Epithelial cell of esophagus (primary cell): ENCODE measurements at places on chromosomes 13 and 19.
A peak's percentile ranks its signal among the peaks of the same experiment; 100 is the strongest.

DNA sequence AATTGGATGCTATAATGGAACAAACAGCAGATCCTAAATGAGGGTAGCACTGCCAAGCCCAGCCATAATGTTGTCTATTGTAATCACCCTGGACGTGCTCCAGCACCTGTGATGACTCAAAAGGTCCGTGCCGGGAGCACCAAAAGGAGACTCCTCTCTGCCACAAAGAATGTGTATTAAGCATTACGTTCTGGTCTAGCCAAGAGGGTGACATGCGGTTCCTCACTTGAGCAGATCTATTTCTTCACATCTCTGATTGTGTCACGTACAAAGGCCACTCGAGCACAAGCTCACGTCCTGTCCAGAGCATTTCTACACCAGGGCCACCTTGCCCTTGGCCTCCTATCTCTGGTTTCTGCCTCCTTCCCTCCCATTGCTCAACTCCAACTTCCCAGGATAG lies 219.9 kb upstream of the IRS2 start:
- DNase-seq: peak; percentile 88

DNA sequence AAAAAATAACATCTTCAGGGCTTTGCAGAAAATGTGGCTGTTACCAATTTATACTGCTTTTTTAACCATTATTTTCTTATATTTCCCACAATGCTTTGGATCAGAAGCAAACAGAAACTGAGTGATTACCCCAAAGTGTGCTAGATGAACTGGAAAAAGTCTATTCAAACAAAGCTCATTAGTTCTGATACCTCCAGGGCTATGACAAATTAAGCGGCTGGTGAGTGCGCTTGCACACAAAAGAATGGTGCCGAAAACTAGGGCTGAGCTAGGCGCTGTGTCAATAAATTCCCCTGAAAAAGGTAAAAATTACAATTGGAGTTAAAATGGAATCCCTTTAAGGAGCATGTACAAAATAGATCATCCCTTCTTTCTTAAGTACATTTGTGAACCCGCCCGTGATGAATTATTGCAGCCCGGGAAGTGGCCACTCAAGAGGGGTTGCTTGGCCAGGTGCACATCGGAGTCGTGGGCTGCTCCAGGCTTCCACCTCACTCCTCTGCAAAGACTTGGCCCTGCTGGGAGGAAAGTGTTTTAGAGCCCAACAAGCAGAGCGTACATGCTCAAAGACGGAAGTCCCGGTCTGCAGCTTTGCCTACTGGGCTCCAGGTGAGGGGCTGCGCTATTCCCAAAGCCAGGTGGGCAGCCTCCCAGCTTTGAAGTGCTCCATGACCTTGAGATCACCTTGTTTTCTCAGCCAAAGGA lies 164.0 kb upstream of the ZNF507 start:
- DNase-seq: no peak

- DNase-seq: no peak
Observed at GRCh38 chr19:4597278-4597974, 37.9 kb upstream of the SEMA6B start.

- no peak for DNase-seq
Observed at GRCh38 chr13:64397701-64398100, 2832.4 kb downstream of the PCDH9 start.

DNA sequence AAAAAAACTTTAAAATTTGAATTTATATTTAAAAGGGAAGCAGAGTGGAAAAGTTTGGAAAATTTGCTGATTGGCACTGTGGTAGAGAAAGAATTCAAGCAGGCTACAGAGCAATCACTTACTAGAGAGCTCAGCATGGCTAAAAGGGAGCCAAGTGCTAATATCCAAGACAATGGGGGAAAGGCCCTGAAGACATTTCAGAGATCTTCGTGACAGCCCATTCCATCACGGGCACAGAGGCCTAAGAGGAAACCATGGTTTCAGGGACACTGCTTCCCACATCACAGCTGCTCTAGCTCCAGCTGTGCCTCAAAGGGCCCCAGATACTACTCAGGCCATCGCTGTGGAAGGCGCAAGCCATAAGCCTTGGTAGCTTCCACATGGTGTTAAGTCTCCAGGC lies 73.7 kb downstream of the SGCG start:
- no peak for DNase-seq

DNA sequence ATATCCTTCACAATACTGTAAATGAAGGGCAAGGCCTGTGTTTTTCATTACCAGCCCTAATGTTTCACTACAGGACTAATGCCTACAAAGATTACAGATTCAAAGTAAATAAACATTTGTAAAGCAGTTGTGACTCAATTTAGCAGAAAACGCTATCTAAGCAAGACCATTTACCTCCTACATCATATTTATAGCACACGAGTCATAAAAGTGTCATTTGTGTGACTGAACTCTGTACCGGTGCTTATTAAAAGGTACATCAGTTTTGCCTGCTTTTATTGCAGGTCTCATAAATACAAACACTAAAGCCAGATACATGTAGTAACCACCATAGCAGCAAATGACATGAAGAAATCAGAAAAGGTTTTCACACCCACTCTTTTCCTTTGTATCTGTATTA lies 61.5 kb upstream of the SLC15A1 start:
- DNase-seq: peak; percentile 28

DNA sequence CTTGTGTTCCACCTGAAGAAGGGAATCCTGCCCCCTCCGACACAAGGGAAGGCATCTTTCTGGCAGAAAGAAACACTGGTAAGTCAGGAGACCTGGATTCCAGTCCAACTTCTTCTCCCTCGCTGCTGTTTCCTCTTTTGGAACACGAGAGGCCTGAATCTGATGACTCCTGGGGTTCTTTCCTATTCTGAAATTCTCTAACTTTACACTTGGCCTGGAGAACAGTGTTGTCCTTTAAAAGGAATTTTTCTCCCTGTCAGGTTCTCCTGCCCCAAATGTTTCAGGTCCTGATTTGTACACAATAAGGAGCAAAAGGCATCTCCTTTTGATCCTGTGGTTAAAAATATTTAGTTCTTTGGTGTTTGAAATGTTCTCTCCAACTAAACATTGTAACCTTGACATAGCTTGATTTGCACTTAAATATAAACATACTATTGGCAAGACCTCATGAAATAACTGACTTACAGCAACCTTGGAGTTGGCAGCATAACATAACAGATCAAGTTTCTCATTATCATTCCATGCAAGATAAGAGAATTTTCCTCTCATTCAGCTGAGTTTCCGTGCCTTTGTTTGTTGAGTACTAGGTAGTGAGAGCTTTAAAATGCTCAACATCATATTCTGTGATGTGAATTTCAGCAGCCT lies 244.8 kb downstream of the COG6 start:
- no peak for DNase-seq

DNA sequence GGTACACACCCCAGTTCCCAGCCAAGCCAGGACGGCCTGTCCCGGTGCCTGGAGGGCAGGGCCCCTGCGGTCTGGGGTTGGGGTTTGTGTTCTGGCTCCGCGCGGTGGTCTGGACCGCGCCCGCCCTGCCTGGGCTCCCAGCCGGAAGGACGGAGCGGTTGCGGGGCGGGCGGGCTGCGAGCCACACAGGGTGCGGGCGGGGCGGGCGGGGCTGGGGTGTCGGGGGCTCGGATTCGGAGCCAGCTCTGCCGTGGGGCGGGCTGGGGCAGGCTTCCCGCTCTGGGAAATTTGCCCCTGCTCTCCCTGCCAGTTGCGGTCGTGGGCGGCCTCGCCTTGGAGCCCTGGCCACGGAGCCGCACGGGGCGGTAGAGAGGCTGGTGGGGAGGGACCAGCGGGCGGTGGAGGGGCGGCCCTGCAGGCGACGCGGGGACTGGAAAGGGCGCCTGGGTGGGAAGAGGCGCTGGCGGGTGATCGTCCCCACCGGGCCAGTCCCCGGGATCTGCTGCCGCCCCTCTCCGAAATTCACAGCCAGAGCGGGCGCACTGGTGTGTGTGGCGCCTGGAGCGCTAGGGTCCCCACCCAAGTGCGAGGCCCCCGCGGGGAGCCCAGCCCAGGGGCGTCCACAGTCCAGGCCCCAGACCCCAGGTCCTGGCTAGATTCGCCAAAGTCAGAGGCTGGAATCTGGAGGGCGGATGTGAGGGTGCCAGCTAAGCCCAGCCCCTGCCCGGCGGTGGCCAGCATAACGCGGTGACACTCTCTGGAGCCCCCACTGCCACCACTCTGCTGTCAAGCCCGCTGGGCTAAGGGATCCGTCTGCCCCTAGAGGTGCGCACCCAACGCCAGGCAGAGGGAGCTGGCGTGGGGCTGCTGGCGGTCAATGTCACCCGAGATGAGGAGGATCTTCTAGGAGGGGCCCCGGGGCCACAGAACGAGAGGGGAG lies 11.0 kb upstream of the ZNF492 start:
- no peak for DNase-seq

DNA sequence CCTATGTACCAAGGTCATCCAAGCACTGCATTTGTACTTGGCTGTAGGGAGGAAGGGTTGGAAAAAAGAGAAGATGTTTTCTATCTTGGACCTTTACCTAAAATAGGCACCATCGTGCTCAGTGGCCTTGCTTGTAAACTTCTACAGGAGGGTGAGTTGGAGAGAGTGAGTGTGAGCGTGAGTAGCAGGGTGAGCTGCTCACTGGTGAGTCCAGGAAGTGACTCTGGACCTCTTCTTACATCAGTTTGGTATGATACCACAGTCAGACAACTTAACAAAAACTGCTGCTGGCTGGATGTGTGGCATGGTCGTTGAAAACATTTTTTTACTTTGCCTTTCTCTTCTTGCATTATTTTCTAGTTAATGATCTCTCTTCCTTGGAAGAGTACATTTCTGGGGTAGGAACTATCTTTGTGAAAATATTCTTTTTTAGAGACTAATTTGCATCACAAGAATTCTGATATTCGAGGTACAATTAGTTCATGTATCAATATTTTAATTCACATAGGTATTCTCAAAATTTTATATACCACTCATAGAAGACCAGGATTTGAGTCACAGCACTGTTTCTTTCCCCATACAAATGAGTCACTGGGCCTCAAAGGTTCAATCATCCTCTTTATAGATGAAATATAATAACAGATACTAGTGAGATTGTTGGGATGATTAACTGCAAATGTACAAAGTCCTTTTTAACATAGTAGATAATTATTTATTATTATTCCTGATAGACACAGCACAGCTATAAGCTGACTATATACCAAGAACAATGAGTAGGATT lies 651 bp downstream of the SERPINE3 start:
- peak; percentile 51 for DNase-seq

GRCh38 chr19:10692673-10693264 lies 8.5 kb upstream of the QTRT1 start:
- no peak for DNase-seq

GRCh38 chr13:36131222-36131930 lies at the start of gene DCLK1:
Gene DCLK1, minus strand, starts transcription at chr13:36131382.
- DNase-seq: peak; percentile 38

DNA sequence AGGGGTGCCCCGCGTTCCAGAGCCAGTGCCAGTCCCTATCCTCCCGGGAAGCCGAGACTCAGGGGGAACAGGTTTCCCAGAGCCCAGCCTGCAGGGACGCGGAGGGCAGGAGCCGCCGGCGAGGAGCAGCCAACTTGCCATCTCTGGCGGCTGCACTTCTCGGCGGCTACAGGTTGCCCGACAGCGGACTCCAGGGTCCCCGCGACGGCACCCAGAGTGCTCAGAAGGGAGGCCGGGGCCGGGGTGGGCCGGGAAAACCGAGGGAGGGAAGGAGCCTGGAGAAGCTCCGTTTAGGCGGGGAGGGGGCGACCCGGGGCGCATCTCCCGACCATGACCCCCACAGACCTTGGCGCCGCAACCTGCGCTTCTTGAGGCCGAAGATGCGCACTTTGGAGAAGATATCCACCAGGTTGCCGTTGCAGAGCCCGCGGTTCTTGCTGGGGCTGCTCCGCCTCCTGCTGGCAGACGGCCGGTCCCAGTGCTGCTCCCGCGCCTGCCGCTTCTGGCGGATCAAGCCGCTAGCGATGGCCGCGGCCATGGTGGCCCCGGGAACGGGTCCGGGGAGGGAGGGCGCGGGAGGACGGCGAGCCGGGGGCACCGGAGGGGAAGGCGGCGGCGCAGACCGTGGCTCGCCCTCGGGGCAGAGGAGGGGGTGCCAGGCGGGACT lies 463.8 kb downstream of the ITGBL1 start:
- peak; percentile 26 for DNase-seq

- DNase-seq: no peak
Observed at GRCh38 chr13:83884141-83884540, 1.9 kb upstream of the SLITRK1 start.

DNA sequence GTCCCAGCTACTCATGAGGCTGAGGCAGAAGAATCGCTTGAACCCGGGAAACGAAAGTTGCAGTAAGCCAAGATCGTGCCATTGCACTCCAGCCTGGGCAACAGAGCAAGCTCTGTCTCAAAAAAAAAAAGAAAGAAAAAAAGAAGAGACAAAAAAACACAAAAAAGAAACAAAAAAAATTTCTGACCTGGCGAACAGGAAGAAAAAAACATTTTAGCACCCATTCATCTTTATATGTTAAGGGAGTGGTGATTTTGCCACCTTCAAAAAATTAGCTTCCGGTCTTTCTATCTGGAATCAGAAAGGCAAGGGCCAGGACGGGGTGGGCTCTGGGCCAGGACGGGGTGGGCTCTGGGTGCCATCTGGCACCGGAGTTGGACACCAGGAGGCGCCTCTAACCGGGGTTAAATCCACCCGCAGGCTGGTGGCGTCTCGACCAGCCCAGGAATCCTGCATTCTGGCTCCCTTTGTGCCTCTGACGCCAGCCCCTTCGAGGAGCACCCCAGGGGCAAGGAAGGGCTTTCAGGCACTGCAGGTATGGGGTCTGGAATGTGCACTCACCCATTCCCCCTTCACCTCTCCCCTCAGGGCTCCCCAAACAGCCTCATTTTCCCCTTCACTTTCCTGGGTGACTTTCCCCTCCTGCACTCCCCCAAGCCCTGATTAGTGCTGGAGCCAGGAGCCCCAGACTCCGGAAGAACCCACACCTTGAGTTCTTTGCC lies 10.4 kb upstream of the ZSWIM4 start:
- peak; percentile 65 for DNase-seq

DNA sequence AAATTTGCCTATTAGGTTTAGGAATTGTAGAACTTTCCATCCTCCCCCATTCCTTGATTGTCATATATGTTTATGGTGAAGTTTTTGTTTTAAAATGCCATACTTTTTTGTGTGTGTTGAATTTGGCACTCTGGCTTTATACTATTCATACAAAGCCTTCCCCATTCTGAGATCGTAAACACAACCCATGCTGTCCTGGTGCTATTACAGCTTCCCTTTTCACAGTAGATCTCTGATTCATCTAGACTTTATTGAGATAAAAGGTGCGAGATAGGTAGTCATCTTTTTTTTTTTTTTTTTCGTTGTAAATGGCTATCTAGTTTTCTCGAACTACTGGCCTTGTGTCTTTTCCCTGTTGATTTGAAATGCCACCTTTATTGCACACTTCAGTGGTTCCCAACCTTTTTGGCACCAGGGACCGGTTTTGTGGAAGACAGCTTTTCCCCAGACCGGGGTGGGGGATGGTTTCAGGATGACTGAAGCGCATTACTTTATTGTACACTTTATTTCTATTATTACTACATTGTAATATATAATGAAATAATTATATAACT lies 94.6 kb downstream of the LRCH1 start:
- no peak for DNase-seq

DNA sequence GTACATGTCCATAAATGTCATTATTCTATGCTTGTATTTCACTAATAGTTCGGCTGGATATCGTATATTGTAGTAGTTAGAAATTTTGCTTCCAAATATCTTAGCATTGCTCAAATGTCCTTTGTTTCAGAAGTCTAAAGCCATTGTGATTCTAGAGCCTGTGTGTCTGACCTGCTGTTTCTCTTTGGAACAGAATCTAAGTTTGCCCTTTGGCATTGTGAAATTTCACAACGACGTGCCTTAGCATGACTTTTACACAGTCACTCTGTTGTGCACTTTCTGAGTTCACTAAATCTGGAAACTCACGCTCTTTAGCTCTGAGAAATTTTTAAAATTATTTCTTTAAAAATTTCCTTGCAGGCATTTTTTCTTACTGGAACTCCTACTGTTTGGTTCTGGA lies 152.2 kb downstream of the TBC1D4 start:
- peak; percentile 83 for DNase-seq
